Chondrocyte (in vitro differentiated cells): ENCODE measurements at places on chromosomes 5 and 9. TPM values are rescaled to one million over a fixed set of nuclear protein-coding genes. Genes with fewer than 3 reads are reported as not detected.

The ENTPD2 gene
- 0.15 TPM in 1 of 3 replicates, not detected in the others for total RNA-seq

The EDIL3 gene
- 562 to 605 TPM (median 604 TPM) in 3 replicates for total RNA-seq

The PITX1 gene
- 0.18 TPM in 1 of 3 replicates, not detected in the others for total RNA-seq

The ENHO gene
- 0.97 to 1.6 TPM (median 1.3 TPM) in 3 replicates for total RNA-seq

The GABRP gene
- not detected in 3 replicates for total RNA-seq

The BSPRY gene
- not detected in 3 replicates for total RNA-seq

- no peak overlapping the region for H3K4me3 ChIP-seq
- DNase-seq, result no peak
- no peaks in the 10 kb centered on the region for H3K36me3 ChIP-seq
Measured at GRCh38 chr5:57004800-57005199, 52.9 kb upstream of the MIER3 start.

DNA sequence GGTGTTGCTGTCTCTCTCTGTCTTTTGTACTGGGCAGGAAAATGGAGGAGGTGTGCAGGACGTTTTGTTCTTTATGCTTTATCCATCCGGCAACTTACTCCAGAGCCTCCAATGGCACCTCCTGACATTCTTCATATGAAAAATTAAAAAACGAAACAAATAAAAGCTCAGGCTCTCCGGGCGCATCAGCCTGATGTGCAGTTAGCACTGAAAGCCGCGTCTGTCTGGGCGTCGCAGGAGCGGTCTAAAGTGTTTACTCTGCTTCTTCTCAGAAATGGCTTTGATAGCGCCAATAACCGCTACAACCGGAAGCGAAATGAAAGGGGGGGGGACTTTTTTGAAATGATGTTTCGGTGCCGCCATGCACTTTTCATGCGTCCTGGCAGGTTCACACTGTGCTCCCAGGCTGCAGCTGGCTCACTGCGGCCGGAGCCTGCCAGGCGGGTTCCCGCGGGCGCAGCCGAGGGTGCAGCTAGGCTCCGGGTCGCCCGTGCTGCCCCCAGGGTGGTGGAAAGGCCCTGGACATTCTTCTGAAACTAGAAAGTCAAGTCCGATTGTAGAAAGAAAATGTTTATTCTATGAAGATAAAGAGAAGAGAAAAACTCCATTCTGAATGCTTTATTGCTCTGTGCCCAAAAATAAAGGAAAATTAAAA, 407.7 kb upstream of the IRX1 start:
- no peak for DNase-seq
- H3K27ac ChIP-seq, result no peak overlapping the region
- no peak overlapping the region for H3K4me3 ChIP-seq
- no peaks in the 10 kb centered on the region for H3K4me1 ChIP-seq

GRCh38 chr9:91065231-91066041, 263.8 kb downstream of the SYK start:
- no peak overlapping the region for H3K27ac ChIP-seq
- peaks cover 13% of the 10 kb centered on the region for H3K4me1 ChIP-seq
- H3K27me3 ChIP-seq, result no peaks in the 10 kb centered on the region
- H3K36me3 ChIP-seq, result no peaks in the 10 kb centered on the region
- no peak for DNase-seq

DNA sequence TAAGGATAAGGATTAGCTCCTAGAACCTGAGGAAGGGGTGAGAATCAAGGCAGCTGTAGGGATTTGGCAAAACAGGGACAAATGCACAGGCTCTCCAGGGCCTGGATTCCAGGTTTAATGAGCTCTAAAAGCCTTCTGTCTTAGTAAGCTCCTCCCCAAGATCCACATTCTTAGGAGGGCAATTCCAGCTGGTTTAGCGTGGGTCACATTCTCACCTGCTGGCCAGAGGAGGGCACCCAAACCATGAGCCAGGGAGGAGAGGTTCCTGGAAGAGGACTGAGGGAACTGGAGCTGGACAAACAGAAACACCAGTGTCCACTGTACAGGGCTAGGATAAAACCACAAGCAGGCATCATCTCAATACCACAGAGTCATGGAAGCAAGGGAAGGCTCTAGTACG, 480.0 kb downstream of the CCDC171 start:
- H3K27ac ChIP-seq, result no peak overlapping the region
- H3K4me1 ChIP-seq, result peaks cover 70% of the 10 kb centered on the region
- H3K4me3 ChIP-seq, result no peak overlapping the region
- DNase-seq, result no peak
- H3K36me3 ChIP-seq, result peaks cover 2% of the 10 kb centered on the region
- H3K27me3 ChIP-seq, result no peaks in the 10 kb centered on the region
